AG08395 (cell line): ENCODE measurements at places on chromosomes 6 and 20.

- no peak for DNase-seq
Observed at GRCh38 chr6:79071547-79071946, 6.5 kb downstream of the PHIP start.

GRCh38 chr20:61815176-61815575, 250.5 kb downstream of the TAF4 start:
- no peak for DNase-seq

DNA sequence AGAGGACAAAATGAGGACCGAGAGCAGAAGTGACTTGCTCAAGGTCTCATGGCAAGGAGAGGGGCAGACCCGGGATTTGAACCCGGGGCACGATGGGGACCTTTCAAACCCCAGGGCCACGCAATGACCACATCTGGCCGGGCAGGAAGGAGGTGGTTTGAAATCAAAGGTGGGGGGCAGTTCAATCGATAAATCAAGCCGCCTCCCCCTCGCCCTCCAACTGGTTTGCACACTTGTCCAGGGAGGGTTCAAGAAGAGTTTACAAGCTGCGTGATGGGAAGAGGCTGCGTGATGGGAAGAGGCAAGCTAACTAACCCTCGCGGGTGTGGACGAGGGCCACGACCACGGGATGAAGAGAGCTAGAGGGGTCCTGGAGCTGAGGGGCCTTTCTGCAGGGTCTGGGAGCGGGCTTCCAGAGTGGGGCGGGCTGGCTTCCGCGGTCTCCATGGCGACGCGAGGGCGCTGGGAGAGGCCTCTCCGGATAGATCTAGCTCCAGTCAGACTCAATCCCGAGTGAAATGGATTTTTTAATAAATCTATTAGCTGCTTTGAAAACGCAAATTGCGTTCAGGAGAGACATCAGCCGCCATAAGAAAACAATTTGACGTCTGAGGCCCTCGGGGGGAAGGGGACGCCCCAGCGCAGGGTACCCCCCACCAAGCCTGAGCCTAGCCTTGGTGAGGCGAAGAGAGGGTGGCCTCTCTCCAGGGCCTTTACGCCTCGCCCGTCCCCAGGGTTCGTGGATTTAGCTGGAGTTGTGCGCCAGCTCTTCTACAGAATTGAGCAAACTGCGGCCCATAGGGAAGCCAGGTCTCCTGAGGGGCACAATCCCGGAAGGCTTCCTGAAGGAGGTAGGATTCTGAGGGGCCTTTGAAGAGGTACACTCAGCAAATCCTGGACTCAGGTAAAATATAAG, 143.9 kb downstream of the GRM4 start:
- DNase-seq: no peak

GRCh38 chr20:59571551-59572314, 32.6 kb upstream of the PHACTR3 start:
- peak; percentile 88 for DNase-seq

- peak; percentile 54 for DNase-seq
Observed at GRCh38 chr6:127641905-127642304, 64.9 kb downstream of the C6orf58 start.

GRCh38 chr6:23177806-23178205, 608.4 kb downstream of the HDGFL1 start:
- DNase-seq: no peak

DNA sequence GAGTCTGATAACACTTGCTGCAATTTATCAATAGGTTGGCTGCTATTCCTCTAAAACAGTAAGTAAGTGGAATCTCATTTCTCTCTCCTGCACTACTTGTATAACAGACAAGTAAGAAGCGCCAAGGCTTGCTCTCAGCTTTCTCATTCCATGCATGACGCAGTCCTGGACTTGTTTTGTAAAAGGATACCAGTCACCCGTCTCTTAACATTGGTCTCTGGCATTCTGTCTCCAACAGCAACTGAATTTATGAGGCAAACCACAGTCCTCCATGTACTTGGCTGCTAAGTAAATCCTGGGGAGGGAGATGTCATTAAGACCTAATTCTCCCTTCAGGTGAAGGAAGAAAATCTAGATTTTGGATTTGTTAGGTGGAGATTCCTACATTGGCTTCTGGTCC, 115.4 kb downstream of the OPN5 start:
- DNase-seq: no peak

GRCh38 chr20:47664068-47664437, 121.2 kb downstream of the SULF2 start:
- DNase-seq: no peak

GRCh38 chr6:139944131-139944530, 569.7 kb upstream of the CITED2 start:
- no peak for DNase-seq

- no peak for DNase-seq
Observed at GRCh38 chr6:106446983-106447382, 86.5 kb downstream of the CRYBG1 start.

GRCh38 chr6:124780623-124781022, 181.6 kb upstream of the RNF217 start:
- DNase-seq: no peak

- DNase-seq: no peak
Observed at GRCh38 chr6:16965689-16966088, 136.2 kb upstream of the STMND1 start.

DNA sequence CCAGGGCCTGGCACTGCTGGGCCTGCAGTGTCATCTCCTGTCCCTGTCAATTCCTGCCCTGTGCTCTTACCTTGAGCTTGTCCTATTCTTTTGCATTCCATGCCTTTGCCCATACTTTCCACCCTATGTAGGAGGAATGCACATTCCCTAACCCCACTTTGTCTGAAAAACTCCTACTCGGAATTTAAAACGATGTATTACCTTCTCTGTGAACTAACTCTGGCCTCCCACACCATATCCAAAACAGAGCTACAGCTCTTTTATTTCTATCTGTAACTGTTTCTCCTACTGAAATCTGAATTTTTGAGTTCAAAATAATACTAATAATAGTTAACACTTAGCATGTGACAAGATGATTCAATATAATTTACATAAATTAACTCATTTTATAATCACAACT, 353.7 kb downstream of the FRK start:
- DNase-seq: no peak

DNA sequence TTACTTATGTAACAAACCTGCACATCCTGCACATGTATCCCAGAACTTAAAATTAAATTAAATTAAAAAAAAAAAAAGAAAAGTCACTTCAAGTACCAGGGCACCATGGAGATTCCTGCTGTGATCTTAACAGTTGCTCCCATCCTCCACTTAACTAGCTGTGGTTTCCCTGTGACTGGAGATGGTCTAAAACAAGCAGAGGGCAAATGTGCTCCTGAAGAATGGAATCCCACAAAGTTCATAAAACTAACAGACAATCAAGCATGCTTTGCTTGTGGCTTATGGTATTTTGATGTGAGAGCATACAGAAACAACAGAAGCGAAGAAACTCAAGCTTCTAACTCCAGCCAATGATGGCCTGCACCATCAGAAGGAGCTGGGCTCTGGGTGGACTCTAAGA, 153.6 kb upstream of the KCNK16 start:
- no peak for DNase-seq

- no peak for DNase-seq
Observed at GRCh38 chr6:170522565-170523183, 30.4 kb downstream of the PSMB1 start.

GRCh38 chr6:74757813-74758212, 448.0 kb downstream of the COL12A1 start:
- no peak for DNase-seq

GRCh38 chr6:16705081-16705993, 55.9 kb downstream of the ATXN1 start:
- no peak for DNase-seq

DNA sequence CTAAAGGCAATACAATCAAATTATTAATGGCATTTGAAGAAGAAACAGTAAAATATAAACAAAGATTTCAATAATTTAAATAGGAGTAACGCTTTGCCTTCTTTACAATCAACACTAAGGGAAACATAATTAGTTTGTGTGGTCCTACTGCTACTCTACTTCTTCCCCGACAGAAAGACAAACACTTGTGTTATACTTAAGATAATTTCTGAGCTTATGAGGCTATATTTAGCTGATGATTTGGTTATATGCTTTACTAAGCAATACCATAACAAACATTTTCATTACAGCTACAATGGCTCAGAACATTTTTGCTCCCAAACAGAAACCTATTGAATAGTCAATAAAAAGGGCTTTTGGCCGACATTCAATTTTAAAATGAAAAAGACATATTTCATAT, 1217.2 kb upstream of the GJE1 start:
- DNase-seq: no peak

DNA sequence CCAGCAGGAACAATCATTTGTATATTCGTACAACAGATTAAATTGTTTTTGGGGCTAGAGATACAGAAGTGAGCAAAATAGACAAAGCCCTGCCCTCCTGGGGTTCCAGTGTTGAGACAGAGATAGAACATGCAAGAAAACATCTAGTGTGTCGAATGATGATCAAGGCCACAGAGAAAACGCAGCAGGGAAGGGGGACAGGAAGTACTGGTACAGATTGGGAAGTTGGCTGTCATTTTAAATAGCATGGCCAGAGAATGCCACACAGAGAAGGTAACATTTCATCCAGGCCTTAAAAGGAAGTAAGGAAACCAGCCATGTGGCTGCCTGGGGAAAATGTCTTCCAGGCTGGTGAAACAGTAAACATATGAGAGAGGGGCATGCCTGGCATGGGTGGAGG, 202.6 kb upstream of the MYLIP start:
- DNase-seq: no peak

- no peak for DNase-seq
Observed at GRCh38 chr6:15990179-15990578, 138.7 kb upstream of the MYLIP start.

DNA sequence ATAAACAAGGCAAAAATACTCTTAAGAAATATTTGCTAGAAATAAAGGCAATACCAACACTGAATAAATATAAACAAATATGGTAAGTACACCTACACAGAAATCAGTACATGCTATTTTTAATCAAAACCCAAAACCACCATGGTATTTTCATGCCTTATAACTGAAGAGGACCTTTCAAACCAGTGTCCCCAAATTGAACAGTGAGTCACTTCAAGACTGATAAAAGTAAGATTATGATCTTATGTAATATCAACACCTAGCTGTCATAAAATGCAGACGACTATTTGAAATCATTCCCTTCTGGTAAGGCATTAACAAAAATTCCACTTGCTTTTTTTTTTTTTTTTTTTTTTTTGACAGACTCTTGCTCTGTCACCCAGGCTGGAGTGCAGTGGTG, 156.8 kb upstream of the RUNX2 start:
- DNase-seq: no peak

DNA sequence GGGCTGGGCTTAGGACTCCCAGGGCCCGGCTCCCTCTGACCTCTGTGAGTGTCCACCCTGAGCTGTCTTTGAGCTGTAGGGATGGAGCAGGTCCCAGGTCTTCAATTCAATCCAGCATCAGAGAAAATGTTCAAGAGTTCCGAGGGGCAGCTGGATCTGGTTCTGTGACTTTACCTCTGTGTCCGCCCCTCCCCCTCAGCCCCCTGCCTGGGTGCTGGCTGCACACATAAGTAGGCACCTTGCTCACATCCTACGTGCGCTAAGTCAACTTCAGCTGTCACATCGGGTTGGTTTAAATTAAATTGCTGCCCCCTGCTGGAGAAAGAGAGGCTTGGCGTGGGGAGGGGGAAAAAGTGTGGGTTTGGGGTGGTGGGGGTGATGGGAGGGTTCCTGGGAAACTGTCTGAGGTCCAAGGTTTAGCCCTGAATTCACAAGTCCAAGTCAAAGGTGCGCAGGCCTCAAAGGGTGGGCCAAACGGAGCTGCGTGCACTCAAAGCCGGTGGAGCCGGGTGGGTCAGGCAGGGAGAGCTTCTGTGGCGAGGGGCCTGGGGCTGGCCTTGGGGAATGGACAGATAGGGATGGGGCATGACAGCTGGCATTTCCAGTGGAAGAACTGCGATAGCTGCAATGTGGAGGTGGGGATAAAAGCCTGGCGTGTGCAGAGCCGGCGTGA, 3.0 kb downstream of the WFDC5 start:
- no peak for DNase-seq

DNA sequence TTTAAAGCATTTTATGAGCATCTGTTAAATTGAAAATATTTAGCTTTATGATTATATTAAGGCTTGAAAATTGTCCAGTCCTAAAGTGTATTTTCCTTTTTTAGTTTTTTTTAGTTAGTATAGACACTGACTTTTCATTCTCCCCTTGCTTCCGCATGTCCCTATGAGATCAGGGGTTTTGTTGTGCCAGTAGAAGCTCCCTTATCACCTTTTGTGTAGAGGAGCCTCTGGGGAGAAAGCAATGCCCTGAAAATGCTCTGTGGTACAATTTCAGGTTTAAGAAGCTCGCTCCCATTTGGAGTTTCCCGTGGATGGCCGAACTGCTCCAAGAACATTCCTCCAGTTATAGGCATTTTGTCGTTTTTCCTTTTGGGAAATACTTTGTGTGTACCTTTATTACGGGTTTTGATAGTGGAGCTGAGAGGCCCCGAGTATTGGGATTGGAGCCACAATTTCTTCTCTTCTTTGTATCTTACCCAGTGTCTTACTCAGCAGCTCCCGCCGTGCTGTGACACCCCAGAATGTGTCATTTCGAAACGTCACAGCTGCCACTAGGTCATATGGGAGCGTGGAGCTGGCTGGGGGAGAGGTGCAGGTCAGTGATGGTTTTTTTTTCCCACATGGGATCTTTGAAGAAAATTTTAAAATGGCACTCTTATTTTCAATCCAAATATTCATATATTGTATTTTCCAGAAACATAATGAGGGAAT, 49.9 kb downstream of the RPRD1B start:
- DNase-seq: no peak

GRCh38 chr20:38181971-38182370, 16.9 kb upstream of the TGM2 start:
- DNase-seq: no peak

DNA sequence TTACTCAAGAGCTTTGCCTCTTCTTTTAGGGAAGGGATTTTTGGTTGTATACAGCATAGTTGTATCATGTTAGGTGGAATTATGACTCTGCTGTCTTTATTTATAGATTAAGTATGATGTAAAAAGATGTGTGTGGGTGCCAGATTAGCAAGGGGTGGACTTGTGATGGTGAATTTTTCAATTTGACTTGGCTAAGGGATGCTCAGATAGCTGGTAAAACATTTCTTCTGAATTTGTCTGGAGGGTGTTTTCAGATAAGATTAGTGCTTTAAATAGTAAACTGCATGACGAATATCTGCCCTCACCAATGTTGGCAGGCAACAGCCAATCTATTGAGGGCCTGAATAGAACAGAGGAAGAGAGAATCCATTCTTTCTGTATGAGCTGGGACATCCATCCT, 173.3 kb upstream of the TNFAIP3 start:
- DNase-seq: no peak

DNA sequence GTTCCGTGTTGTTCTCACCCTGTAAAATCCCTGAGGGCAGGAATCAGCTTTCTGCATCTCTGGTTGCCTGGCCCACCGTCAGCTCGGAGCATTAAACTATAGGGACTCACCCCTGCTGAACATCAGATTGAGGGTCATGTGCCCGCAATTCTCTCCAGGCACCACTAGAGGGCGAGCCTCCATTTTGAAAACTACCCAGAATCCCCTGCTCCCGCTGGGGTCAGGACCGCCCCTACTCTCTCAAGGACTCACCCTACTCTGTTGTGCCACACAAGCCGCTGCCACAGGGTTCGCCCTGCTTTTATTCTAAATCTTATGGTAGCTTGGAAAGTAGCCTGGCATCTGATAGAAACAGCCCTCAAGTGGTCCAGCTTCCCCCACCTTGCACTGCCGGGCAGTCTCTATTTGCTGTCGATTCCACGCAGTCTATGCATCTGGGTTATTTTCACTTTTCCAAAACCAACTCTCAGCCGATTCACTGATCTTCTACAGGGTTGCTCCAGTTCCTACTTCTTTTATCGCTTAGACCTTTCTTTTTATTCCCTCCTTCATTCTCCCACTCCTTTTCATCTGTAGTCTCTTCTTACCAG, 244.1 kb upstream of the QKI start:
- no peak for DNase-seq
